SHP77 treated with DMSO at 0.1 percent for 48 hours (cell line): ENCODE measurements at places on chromosomes 13 and 19.

DNA sequence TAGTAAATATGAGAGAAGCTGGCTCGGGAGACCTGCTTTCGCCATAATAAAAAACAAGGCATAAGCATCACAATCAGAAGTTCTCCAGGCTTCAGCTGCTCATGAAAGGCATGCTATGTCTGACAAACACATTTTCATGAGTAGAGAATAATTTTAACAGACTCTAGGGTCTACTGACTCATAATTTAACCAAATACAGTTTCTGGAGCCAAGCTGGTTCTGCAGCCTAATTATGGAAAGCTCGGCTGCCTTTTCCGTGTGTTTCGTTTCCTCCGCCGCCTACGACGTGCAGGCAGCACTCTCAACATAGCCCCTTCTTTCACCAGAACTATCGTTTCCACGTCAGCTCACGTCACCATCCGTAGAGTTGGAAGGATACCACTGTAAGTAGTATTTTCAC is 5.7 kb downstream of the MCF2L start:
- no peak for DNase-seq

- DNase-seq, result no peak
Measured at GRCh38 chr13:99749271-99750019, 222.1 kb downstream of the ZIC5 start.

DNA sequence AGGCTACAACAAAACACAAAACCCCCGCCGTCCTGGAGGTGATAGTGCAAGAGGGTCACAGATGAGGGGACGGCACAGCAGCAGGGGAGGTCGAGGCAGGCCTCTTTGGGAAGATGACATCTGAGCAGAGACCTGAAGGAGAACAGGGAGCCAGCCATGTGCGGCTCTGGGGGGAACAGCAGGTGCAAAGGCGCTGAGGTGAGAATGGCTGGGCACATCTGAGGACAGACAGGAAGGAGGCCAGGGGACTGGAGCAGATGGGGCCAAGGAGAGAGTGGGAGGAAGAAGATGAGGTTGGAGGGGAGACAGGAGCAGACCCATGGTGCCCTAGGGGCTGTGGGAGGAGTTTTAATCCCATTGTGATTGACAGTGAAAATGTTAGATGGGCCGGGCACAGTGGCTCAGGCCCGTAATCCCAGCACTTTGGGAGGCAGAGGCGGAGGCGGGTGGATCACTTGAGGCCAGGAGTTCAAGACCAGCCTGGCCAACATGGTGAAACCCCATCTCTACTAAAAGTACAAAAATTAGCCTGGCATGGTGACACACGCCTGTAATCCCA is 1.8 kb upstream of the CKM start:
- DNase-seq, result no peak

- DNase-seq, result no peak
Measured at GRCh38 chr19:4730740-4731171, 7.1 kb upstream of the DPP9 start.

DNA sequence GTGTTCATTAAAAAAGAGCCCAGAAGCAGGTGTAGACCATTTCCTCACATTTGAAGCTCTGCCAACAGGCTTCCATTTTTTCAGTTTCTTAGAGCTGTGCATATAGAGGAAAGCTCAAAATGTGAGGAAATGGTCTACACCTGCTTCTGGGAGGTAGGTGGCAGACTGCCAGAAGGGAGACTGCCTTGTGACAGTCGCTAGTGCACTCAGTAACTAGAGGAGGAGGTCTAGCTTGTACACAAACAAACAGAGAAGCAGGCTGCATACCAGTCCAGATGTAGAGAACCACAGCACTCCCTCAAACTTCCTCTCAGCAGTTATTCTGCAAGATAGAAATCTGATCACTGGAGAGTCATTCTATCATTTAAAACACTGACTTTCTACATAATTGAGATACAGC is 800.2 kb downstream of the EFNB2 start:
- DNase-seq, result peak; percentile 31
